ENCODE measurements at places on chromosomes 6 and 20. TPM values are rescaled to one million over a fixed set of nuclear protein-coding genes. Genes with fewer than 3 reads are reported as not detected.
A peak's percentile ranks its signal among the peaks of the same experiment; 100 is the strongest.

DNA sequence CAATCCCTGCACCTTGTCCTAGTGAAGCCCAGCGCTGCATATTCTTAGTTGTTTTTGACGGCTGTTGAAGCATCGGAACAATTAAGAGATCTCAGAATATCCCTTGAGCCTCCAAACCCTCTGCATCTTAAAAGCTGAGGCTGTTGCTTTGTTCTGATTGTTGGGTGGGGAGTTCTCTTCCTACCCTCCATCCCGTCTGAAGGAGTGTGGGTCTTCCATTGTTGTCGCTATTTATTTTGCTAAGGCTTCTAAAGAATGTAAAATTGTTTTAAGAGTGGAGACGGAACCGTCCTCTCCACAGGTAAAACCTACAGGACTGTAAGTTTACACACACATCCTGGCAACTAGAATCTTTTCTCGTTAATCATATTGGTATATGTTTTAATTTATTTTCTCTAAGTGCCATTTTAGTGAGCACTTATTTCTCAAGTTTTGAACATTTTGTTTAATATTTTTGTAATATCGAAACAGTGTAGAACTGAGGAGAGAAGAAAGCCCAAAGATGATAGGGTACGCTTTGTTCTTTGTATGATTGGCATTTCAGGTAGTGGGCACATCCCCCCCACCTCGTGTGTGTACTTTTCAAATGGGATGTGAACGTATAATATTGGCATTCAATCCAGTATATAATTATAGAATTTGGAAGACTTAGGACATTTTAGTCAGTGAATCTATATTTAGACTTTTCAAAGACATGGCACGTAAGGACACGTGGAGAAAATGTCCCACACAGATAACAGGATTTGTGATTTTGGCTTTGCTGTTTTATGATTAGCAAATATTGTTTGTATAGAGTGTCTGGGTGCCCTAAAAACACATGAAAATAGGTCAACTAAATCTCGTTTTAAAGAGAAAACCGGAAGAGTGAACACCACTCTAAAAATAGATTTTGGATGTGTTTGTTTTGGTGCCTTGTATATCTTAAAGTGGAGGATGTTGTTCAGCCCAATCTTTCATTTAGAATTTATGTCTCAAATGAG lies 1.3 kb downstream of the RNF146 start:
- no peak for DNase-seq

The PGM3 gene
- 21.3 TPM for total RNA-seq

The SSTR4 gene
- 0.28 TPM for total RNA-seq

DNA sequence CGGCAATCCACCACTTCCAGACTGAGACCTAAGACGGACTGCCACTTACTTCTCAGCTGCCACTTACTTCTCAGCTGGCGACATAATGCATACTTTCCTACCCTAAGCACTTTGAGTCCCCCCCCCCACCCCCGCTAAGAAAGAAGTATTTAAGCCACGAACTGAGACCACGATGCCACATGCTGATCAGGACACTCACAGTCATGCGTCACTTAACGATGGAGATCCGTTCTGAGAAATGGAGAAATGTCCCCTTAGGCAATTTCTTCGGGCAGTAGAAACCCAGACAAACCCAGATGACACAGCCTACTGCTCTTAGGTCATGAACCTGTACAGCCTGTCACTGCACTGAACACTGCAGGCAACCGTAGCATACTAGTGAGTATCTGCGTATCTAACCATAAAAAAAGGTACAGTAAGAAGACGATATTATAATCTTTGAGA lies 690 bp downstream of the IFNGR1 start:
- peak; percentile 32 for DNase-seq

The PGC gene
- total RNA-seq = not detected

DNA sequence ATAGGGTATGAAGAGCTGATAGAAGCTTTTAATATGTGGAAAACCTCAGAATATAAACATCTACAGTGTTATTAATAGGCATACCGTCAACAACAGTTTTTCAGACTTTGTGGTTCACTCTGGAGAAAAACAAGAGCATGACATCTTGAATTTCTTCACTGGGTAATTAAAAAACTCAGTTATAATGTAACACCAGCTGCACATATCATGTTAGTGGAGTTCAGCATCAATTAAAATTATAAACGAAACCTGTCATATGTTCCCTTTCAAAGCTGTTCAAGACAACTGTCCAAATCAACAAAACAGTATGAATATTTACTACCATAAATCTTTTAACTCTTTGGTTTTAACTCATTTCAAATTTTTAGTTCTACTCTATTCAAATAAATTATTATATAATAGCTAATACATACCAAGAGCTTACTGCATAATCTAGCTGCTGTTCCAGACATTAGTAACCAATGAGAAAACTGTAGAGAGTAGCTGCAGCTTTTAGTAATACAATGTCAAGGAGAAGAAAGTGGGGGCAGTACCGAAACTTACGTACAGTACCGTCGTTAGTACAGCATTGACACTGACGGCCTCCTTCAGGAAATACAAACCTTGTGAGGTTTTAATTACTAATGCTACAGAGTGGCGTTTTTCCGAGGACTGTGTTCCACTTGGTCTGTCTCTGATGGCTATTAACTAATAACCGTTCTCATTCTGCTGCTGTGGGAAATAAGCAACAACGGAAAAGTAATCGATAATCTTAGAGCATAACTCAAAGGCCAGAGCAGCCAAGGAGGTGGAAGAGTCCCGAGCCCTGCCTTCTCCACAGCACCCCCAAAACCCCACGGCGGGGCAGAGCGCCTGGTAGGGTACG lies 532 bp upstream of the PM20D2 start:
- no peak for DNase-seq

- DNase-seq = no peak
Measured at GRCh38 chr6:100372326-100373091, 92.2 kb downstream of the SIM1 start.

GRCh38 chr6:123526128-123526527 lies 110.6 kb downstream of the TRDN start:
- no peak for DNase-seq

DNA sequence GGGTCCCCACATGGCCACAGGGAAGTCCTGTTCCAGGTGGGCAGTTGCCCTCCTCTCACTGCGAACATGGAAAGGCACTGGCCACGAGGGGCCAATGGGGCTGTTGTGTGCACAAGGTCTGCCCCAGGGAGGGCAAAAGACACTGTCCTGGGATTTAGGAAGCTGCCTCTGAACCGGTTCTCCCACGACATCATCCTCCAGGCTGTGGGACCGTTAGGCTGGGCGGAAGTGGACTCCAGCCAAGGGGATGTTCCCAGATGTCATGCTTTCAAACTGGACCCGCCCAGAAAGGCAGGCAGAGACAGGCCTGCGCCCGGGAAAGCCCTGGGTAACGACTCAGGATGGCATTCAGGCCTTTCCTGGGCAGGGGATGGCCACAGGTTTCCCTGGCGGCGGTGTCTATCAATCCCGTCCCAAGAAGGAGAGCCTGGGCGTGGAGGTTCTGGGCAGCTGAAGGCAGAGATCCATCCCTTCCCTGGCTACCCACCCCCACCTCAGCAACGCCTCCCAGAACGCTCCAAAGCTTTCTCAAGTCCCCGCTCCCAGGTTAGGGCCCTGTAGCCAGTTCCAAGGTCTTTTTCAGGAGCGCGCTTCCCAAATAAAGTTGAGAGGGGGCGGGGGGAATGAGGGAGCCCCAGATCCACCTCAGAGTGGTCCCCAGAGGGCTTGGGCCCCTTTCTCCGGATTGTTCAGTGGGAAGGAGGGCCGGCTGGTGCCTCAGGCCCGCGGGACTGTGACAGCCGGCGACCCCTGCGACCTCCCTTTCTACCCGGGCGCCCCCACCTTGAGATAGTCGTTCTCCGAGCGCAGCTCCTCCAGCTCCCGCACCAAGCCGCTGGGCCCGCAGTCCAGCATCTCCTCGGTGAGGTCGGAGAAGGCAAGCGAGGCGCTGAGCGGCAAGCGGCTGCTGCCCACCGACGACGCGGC lies 13.8 kb upstream of the TLDC2 start:
- peak; percentile 91 for DNase-seq

DNA sequence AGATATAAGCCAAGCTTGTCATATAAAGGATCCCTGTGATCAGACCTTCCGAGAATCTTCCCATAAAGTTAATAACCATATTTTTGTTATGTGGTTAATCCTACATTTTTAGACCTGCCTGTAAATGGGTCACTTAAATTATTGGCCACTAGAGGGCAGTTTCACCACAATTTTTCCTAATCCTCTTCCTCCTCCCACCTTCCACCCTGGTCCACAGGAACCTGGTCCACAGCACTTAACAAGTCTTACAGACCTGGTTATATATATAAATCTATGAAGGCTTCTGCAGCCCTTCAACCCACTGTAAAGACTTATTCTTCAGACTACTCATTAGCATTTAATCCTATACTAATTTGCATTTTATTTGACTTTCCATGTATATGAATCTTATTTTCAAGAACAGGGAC lies 28.3 kb downstream of the MRS2 start:
- DNase-seq = no peak

The RNF217 gene
- total RNA-seq = 14.2 TPM

- no peak for DNase-seq
Measured at GRCh38 chr20:2520617-2521016, 11.9 kb upstream of the ZNF343 start.

The PROKR2 gene
- not detected for total RNA-seq

GRCh38 chr6:167588181-167588919 lies 238.4 kb upstream of the AFDN start:
- DNase-seq = no peak

GRCh38 chr6:27810768-27811450 lies 101.3 kb downstream of the OR2B2 start:
- DNase-seq = no peak

The C6orf52 gene
- total RNA-seq = 1.5 TPM

- DNase-seq = no peak
Measured at GRCh38 chr6:165340532-165340931, 31.1 kb upstream of the C6orf118 start.

DNA sequence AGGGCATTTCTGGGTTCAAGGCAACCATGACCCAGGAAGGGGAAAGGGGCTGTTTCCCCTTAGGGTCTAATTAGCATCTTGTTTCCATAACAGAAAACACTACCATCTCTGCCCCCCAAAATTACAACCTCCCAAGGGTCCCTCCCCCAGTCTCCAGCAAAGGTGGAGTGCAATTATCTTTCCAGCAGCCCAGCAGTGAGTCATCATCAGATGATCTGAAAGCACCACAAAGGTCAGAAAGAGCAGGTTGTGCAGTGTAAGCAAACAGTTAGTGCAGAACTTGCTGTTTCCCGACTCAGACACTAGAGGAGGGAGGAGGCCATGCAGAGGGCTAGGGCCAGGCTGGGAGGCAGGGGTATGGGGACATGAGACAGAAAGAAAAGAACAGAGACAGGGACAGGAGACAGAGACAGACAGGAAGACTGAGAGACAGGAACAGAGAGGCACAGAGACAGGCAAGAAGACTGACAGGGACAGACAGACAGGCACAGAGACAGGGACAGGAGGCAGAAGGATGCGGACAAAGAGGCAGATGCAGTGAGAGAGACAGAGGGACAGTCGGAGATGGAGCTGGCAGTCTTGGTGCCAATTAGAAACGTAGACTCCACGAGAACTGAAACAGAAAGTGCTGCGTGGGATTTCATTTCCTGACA lies 62.5 kb downstream of the PYGB start:
- DNase-seq = no peak

GRCh38 chr6:70849348-70850069 lies 107.4 kb downstream of the B3GAT2 start:
- no peak for DNase-seq

DNA sequence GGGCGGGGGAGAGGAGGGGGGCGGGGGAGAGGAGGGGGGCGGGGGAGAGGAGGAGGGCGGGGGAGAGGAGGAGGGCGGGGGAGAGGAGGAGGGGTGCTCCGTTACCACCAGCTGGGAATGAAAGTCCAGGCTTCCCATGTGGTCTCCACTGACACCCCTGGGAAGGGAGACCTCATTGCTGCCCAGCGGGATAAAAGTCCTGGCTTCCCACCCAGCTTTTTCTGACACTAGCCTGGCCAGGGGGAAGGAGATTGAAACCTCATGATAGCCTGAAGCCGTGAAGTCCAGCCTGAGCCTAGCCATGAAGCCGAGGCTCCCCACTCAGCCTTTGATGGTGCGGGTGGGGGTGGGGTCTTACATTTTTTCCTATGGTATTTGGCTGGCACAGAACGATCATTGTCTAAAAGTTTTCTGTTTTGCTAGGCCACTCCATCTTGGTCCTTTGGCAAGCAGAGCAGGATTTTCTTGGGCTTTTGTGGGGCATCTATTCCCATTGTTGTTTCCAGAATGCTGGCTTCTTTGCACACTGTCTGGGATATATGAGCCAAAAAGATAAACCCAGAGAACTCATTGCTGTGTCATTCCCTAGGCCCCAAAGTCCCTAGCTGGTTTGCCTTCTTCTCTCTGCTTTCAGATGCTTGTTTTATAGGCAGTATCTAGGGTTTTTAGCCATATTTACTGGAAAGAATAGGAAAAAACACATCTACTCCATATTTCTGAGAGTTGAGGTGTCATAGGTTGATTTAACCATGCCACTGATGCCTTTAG lies 67.9 kb upstream of the RNF24 start:
- no peak for DNase-seq

- DNase-seq = no peak
Measured at GRCh38 chr6:74735304-74735703, 470.5 kb downstream of the COL12A1 start.

DNA sequence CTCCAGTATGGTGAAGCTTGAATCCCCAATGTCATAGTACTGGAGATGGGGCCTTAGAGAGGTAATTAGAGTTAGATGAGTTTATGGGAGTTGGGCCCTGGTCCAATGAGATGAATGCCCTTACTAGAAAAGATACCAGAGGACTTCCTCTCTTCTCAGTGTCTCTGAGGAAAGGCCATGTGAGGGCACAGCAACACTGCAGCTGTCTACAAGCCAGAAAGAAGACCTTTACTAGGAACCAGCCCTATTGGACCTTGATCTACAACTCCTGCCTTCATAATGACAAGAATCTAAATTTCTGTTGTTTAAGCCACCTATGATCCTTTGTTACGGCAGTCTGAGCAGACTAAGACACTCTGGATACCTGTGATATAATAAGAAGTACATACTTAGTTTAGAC lies 31.4 kb upstream of the AKAP7 start:
- no peak for DNase-seq

The RIPOR2 gene
- total RNA-seq = 14.2 TPM

The EYA2 gene
- 0.88 TPM for total RNA-seq

DNA sequence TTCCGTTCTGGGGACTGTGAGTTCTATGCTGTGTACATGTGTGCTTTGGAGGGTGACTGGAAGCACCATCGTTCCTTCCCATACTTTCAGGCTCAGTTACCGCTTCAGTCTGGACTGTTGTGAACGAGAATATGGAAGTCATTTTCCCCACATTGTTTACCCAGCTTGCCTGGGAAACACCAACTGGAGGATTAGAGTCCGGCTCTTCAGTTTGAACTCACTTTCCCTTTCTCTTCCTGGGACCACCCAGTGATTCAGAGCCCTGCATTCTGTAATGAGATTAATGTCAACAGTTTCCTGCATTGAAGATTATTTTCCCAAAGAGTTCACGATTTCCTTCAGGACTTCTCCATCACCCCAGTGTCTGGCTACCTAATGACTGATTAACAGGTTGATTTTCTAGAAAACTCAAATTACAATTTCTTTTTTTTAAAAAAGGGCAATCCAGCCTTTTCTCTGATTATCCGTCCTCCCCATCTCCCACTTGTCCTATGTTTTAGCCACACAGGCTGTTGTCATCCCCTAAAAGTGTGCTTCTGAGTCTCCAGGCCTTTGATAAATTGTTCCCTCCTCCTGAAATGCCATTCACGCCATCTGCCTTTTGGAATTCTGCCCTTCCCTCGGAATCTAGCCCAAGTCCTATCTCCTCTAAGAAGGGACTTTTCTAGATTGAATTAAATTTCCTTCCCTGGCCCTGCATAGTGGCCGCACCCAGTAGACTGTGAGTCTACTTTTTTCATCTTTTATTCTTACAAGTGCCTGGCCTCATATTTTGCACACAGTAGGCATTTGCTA lies 3.3 kb upstream of the TAGAP start:
- DNase-seq = no peak

All from heart left ventricle (tissue), 16 donors.